CD4-positive, alpha-beta T cell treated with Interleukin-1 beta for 1 hour (primary cell): ENCODE measurements at places on chromosomes 6 and 20.

DNA sequence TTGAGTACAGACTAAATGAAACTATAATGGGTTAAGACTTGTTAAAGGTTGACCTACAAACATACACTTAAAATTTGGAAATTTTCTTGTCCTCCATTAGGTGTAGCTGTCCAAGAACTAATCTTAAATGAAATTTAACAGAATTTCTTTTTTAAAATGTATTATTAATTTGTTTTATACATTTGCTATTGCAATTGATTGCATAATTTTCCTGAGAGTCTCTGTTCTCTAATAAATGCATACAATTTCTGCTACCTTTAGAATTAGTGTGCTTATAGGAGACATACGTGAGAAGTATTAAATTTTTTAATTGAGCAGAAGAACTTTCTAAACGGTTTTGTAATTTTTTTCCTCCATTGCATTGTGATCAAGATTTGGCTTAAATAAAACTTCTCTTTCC, 1.5 kb downstream of the FAM135A start:
- no peak for DNase-seq

DNA sequence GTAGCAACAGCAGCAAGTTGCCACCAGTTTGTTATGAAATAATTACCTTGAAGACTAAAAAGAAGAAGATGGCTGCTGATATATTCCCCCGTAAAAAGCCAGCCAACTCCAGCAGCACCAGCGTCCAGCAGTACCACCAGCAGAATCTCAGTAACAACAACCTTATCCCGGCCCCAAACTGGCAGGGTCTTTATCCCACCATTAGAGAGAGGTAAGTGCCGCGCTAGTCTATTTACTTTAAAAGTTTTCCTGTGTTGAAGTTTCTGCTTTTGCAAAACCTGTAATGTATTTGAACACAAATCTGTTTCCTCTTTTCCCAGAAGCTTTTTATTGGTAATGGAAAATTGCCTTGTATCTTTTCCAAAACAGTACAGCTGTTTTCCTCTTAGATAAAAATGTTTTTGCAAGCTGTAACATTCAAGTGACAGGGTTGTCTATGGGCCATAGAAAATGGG, 725 bp downstream of the BTBD3 start:
- no peak for DNase-seq

GRCh38 chr6:1395941-1396908, 6.8 kb downstream of the FOXF2 start:
- DNase-seq, result no peak

DNA sequence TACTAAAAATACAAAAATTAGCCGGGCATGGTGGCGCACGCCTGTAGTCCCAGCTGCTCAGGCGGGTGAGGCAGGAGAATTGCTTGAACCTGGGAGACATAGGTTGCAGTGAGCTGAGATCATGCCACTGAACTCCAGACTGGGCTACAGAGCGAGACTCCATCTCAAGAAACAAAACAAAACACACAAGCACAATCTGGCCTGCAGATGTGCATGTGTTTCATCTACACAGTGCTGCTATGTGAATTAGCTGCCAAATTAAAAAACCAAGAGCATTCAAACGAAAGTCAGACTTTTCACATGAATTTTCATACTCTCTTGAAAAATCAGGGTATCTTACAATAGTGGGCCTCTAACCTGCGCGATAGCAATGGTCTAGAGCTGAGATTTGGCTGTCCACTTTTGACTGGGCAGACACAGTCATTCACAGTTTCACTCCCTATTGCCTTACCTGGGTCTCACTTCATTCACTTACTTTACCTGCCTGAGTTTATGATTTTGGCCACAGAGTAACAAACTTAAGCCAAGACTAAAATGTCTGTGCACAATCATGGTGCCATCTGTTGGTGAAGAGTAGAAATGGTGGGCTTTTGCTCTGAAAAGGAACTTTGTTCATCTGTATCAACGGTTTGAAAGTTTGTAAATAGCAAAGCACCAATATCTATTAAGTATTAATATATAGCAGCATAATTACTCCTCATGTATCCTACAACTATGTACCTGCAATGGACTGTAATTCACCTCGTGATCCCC, 138.5 kb upstream of the UST start:
- no peak for DNase-seq

- no peak for DNase-seq
Measured at GRCh38 chr6:168450917-168451316, 9.9 kb downstream of the SMOC2 start.

DNA sequence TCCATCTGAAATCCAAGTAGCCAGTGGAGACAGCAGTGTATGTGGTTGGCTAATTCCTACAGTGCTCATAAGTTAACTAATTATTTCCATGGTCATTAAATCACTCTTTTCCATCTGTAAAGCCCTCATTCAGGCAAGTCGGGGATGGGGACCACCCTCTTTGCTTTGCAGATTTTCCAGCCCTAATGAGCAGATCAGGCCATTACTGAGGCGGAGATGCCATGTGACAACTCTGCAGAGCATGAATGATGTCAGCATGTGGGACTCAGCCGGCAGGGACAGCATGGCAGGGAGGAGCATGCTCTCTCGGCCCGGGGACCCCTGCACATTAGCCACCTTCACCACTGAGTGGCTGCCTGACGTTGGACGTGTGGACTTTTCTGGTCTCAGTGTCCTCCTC, 623.3 kb upstream of the CDH4 start:
- no peak for DNase-seq

DNA sequence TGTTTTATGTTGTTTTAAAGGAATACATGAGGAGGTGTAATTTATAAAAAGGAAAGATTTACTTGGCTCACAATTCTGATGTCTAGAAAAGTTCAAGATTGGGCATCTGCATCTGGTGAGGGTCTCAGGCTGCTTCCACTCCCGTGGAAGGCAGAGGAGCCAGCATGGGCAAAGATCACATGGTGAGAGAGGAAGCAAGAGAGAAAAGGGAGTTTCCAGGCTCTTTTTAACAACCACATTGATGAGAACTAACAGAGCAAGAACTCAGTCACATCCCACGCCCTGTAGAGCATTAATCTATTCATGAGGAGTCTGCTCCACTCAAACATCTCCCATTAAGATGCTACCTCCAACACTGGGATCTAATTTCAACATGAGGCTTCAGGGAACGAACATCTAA, 1666.3 kb downstream of the HACE1 start:
- no peak for DNase-seq

DNA sequence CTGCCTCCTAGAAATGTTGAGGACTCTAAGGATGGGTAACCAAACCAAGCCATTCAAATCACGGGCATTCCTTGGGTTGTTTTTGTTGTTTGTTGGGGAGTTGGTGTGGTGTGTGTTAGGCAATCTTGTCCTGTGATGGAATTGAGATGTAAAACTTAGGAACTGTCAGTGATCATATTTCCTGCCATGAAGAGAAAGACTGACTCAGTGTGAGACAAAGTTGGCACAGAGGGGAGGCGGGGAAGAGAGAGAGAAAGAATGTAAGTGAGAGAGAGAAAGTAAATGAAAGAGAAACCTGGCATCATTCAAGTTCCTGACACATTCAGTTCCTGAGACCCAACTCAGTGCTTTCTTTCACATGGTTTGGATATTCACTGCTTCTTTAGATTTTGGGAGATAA, 21.6 kb upstream of the FBXO30 start:
- no peak for DNase-seq

DNA sequence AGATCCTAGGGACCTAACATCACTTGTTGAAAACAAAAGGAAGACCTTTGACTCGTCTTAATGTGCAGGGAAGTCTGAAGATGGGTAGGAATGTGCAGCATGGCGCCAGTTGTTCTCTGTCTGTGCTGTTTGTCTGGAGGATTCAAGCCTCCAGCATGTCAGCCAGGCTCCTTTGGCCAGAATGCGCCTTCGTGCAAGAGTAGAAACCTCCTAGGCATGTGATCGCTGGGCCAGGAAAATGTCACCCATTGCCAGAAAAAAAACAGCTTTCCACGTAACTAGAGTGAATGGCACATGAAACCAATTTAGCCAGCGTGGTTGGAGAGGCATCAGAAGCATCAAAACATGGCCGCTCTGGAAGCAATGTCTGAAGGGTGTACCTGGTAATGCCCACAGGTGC, 132.7 kb downstream of the EDN1 start:
- DNase-seq, result no peak

DNA sequence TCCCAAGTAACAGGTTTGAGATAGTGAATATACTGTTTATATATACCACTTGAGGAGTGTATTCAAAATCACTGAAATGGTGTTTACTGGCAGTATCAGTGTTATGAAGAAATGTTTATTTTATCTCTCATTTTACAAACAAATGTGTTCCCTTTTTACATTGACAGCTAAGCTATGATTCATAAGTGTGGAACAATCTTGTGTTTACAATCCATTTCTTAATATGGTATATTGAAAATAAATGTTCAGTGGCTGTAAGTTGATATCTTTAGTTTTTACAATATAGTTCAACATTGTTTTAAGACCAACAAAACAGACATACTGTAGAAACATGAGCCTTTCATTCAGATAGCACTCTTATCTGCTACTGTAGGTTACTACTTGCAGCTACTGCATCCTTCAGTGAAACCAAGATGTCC, 14.3 kb downstream of the PHF3 start:
- no peak for DNase-seq

- no peak for DNase-seq
Measured at GRCh38 chr20:51695574-51696303, 72.5 kb downstream of the ATP9A start.

DNA sequence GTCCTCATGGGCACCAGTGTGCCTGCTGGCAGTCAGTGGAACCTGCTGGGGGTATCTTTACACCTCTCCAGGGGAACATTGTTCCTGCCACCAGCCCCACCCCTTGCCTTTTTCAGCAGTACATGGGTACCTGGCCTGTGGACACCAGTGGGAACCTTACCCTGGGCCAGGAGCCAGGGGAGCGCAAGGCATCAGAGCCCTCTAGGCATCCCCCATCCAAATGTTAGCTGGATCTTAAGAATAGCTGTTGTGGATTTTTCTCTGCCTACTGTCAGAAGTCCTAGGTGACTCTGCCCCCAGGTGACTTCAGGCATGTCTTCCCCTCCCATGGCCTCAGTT, 38.8 kb upstream of the ID1 start:
- no peak for DNase-seq

DNA sequence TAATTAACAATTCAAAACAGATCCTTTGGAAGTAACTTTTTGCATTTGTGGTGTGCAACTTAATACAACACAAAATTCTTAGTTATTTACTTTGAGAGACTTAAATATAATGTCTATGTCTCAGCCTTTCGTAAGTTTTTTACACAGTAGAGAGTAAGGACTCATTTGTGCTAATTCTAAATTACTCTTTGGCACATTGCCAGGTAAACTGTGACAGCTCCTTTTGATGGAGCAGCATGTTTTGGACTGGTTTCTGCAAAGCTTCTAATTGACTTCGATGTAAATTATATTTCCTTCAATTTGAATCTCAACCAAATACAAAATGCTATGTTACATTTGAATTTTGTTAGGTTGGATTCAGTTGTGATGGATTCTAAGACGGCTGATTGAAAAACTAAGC, 450.7 kb upstream of the OPRM1 start:
- DNase-seq, result no peak

DNA sequence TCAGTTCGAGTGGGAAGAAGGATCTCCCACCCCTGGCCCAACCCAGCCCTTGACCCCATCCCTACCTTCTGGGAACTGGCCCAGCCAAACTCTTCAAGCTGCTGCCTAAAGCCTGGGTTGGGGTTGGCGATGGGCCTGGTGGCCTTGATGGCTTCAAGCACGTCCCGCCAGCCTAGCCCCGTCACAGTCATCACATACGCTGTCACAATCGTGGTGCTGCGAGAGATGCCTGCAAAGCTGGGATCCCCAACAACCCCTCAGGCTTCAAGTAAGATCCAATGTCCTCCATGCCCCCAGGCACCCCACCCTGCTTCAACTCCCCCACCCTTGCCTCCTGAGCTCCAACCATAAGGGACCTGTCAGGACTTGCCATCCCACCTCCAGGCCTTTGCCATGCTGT, 7.8 kb downstream of the DUSP15 start:
- no peak for DNase-seq

DNA sequence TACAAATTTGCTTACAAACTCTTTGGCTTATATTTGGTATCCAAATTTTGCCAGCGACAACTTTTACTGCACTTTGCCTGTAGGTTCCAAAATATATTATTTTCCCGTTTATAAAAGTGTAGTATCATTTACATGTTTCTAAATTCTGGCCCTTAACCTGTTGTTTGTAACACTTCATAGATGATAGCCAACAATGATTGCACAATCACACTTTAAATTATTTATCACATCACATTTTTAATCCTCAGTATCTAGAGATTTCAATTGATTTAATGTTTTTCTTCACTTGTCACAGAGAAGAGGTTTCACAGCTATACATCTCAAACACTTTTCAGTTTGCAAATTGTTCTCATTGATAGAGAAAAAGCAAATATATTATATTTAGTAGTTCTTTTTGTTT, 1151.2 kb upstream of the EYS start:
- DNase-seq, result no peak

GRCh38 chr6:139392794-139393193, 18.3 kb upstream of the CITED2 start:
- DNase-seq, result no peak

DNA sequence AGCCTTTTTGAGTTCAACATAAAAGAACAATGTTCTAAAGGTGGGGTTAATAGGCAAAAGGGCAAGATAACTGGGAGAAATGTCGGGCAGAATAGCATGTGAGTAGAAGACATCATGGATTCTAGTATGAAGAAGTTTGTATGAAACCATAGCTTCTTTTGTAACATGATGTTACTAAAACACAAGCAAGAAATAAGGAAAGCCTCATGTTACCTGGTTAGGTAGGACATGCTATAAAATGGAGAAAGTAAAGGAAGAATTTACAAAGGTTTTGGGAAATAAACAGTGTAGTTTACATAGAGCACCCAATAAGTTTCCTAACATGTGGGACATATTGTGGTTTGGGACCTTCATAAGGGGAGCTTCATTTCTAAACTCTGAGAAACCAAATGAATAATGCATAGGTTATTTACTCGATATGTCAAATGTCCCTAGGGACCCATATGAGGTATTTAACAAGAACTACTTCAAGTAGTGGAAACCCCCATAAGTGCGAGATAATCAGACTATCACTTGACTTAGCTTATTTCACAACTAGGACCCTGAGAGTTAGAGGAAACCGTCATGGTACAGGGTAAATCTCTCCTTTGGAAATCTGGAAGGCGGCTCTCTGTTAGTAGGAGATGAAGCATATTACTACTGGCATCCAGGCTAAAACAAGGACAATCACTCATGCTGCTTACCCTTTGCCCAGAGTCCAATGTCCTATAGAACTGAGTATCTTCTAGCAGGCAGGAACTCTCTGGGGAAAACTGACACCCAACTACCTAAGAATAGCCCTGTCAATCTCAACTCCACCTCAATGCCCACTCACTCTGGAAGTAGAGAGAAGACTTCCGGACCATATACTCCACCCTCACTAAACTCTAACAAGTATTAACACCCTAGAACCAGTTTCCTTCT, 57.5 kb downstream of the ILRUN start:
- DNase-seq, result no peak

DNA sequence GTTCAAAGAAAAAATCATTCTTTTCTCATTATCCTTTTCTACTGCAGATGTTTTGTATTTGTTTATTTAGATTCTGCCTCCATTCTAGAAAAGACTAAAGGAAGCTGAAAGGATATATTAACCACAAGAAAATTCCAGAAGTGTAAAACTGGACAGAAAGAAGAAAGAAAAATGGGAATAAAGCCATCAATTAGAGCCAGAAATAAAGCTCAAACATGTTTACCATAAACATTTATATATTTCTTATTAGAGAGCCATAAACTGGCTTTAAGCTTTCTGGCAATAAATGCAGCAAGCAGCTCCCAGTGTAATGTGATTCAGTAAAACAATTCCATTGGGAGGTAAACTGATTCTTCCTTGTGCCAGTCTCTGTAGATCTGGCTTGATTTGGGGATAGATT, 244.1 kb downstream of the PTPRK start:
- no peak for DNase-seq

GRCh38 chr20:23924751-23925150, 45.2 kb upstream of the CST5 start:
- no peak for DNase-seq
